ENCODE measurements at places on chromosomes 1 and 21.
A peak's percentile ranks its signal among the peaks of the same experiment; 100 is the strongest.

DNA sequence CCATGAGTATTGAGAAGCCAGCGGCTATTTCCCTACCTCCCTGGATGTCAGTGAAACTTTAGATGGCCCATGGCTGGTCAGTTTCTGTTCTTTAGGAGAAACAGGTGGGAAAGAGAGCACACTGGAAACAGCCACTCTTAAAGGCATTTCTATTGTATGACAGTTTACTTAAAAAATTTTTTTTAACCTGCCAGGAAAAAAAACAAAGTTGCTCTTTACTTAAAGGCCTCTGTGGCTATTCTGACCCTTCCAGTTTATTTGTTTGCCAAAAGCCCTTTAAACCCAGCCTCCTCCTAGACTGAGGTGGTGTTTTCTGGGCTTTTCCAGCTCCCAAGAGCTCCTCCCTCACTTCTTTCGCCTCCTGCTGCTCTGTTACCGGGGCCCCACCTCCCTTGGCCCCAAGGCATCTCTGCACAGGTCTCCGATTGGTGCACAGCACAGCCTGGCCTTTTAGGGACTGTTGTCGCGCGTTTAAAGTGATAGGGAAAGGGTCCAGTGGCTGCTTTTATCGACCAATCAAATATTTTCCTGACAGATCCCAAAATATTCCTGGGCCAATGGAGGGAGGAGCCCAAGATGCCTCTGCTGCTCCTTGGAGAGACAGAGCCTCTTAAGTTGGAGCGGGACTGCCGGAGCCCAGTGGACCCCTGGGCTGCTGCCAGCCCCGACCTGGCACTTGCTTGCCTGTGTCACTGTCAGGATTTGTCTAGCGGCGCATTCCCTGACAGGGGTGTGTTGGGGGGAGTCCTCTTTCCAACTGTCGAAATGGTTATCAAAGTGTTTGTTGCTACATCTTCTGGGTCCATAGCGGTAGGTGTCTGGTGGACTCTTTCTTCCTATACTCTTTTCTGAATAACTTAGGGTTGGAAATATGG lies at the start of gene SH3BGR:
TSS of gene SH3BGR (plus strand) at position 639 of the 875 bp plus-strand sequence. CDS start at position 766, 127 bp downstream.
- DNase-seq, result no peak

GRCh38 chr1:212359794-212360479 lies 54.7 kb downstream of the PACC1 start:
- DNase-seq, result no peak

DNA sequence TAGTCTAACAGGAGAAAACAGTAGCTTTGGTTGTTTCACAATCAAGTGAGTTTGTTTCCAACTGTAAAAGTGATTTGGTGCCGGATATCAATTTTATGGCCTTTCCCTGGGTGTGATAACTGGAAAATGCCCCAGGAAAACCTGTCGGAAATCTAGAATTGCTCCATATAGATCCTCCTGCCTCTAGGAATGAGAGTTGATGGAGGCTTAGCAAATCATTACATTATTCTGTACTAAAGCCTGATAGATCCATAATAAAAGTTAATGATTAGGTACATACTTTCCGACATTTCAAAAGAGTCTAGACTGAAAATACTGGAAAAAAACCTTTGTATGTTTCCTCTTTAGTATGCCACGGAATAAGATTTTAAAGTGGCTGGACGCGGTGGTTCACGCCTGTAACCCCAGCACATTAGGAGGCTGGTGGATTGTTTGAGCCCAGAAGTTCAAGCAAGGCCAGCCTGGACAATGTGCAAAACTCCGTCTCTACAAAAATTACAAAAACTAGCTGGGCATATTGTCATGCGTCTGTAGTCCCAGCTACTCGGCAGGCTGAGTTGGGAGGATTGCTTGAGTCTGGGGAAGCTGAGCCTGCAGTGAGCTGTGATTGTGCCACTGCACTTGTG lies 70.0 kb upstream of the SLC45A1 start:
- DNase-seq, result no peak

GRCh38 chr21:26140926-26141325 lies 29.6 kb downstream of the APP start:
- peak; percentile 72 for DNase-seq

- no peak for DNase-seq
These were observed 595 bp upstream of the ZNHIT6 start for GRCh38 chr1:85708829-85709227.

GRCh38 chr1:160768295-160768657 lies 27.7 kb upstream of the LY9 start:
- peak; percentile 86 for DNase-seq

DNA sequence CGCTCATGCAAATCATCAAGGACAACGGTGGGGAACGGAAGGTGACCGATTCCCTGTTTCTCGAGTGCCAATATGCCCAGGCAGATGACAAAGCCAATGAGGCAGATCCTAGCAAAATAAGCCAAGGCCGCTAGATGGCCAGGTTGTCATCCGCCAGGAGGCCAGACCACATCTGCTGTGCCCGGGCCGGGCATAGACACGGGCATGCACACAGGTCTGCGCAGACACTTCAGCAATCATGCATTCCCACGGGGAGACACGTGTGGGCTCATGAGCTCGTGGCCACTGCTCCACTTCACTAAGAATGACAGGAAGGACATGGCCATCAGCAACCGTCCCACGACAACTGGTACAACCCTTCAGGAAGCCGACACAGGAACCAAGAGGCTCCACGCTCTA lies 23.4 kb downstream of the WDR4 start:
- DNase-seq, result no peak

DNA sequence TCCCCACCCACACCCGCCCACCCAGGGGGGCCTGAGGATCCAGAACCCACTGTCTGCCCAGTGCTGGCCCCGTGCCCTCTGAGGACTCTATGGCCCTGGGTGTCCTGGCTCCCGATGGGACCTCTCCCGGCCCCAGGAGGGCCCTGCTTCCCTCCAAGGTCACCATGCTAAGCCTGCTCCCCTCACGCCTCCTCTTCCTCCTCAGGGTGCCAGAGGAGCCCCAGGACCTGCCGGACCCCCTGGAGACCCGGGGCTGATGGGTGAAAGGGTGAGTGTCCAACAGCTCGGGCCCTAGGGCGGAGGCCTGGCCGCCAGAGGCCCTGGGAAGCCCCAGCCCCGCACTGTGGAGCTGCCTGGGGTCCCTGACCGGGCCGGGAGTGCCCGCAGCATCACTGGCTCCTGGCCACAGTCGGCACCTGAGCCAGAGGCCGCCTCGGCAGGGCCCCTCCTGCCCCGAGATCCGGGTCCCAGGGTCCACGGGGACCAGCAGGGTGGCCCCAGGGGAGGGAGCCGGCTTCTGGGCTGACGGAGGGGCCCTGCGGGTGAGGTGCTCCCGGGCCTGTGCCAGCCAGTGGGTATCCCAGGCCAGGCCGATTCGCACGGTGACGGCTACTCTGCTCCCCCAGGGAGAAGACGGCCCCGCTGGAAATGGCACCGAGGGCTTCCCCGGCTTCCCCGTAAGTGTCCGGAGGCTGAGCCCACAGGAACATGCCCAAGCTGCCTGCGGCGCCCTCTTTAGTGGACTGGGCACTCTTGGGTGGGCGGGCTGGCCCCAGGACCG lies 16.1 kb downstream of the COL6A1 start:
- DNase-seq, result no peak

- no peak for DNase-seq
These were observed 26.2 kb downstream of the ACOT11 start for GRCh38 chr1:54574158-54574778.

- DNase-seq, result no peak
These were observed 76.7 kb upstream of the SCCPDH start for GRCh38 chr1:246647513-246647912.

DNA sequence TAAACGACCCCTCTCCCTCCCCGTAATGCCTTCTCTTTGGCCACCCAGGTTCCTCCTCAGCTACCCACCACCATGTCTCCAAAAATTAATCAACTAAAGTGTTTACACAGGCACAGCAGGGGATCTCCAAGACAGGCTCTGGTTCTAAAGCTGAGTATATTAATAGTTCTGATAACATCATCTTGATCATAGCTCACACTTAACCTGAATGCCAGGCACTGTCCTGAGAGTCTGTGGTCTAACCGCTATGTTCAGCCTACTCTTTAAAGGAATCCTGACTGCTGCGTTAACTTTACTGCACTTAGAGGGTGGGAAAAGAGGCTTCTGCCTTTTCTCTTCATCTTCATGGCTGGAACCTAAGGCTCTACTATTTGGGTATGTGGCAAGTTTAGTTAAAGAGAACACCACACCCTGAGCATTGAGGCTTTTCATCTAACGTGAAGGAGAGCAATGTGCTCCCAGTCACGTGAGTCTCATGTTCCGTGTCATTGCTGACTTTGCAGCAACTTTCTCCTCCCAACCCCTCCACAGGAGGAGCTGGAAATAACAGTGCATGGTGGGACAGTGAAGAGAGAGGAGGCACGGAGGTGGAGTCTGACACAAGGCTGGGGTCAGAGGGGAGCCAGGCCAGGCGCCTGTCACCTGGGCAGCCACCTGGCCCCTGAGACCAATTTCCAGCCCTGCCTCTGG lies 86.4 kb downstream of the FAM78B start:
- no peak for DNase-seq

Measured in inflammatory macrophage (primary cell).